ENCODE measurements at places on chromosomes 2 and 18.

GRCh38 chr2:70977605-70978205 is 725 bp upstream of the ANKRD53 start:
- peak; percentile 60 for DNase-seq

DNA sequence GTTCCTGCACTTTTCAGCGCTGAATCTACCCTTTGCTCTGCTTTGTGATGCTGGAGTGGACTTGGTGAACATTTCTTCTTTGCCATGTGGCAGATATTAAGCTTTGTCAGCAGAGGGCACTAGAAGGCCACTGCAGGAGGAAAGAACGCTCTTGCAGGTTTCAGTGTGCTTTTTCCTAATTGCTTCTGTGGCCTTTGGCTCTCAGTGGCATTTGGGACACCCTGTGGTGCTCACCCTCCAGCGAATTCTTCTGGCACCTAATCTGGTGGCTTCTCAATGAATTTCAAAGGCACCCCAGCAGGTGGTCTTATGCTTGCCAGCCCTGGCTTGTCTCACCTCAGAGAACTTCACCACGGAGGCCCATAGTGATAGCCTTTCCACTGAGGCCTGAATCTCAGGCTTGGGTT is 146.7 kb downstream of the MYO3B start:
- peak; percentile 63 for DNase-seq

GRCh38 chr2:207290833-207291624 is 125.3 kb upstream of the KLF7 start:
- DNase-seq, result peak; percentile 33

DNA sequence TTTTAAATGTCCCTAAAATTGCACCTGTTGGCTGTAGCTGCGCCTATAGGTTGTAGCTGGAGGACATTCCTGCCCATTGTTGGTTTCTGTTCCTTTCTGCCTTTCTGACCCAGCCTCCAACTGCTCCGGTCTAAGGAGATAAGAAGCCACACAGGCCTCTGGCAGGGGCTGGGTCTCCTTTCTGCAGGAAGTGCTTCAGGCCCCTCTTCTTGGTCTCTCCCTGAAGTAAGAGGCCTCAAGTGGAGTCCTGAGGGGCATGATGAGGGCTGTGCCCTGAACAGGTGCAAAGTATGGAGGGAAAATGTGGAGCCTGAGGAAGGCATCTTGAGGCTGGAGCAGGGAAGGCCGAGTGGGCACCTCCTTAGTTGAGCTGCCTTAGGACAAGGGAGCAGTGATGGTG is 10.4 kb upstream of the SFTPB start:
- DNase-seq, result no peak

DNA sequence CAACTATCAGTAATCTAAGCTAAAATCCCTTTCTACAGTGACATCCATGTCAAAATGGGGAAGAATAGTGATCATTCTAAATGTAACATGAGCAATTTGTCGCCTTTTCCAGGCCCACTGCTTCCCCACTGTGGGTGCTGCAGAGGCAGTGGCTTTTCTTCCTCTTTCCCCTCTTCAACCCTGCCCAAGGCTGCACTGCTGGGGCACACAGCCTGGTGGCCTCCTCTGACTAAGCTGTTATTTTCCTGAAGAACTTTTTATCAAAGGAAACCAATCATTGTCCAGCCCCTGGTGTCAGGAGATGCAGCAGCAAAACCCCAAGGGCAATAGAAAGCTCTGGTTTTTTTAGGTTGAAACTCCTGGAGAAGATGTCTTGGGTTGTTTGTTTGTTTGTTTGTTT is 117.6 kb upstream of the KLF7 start:
- peak; percentile 36 for DNase-seq

- DNase-seq, result no peak
Measured at GRCh38 chr2:198905881-198906612, 551.7 kb downstream of the SATB2 start.

DNA sequence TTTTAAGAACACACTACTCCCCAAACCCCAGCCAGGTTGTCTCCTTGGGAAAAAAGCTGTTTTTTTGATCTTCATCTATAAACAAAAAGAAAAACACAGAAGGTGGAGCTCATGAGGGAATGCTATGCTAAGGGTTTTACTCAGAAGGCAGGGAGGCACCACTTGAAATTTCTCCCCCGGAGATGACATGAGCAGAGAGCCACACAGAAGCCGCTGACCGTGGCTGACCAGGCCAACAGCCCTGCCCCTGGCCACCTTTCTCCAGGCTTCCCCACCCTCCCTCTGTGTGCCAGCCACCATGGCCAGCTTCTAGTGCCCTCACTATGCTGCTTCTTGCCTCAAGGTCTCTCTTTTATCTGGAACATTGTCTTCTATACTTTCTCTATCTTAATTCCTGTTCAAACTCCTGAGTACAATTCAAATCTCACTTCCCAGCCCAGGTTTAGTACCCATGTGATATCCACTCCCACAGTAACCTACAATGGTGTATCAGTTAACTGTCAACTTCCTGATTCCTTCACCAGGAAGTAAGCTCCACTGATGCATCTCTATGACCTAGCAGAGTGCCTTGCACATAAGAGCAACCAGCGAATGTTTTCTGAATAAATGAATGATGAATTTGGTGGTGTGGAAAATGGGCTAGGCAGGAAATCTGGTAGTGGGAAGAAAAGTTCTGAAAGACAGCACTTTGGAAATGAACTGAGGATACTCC is 15.3 kb downstream of the LAPTM4A start:
- no peak for DNase-seq

DNA sequence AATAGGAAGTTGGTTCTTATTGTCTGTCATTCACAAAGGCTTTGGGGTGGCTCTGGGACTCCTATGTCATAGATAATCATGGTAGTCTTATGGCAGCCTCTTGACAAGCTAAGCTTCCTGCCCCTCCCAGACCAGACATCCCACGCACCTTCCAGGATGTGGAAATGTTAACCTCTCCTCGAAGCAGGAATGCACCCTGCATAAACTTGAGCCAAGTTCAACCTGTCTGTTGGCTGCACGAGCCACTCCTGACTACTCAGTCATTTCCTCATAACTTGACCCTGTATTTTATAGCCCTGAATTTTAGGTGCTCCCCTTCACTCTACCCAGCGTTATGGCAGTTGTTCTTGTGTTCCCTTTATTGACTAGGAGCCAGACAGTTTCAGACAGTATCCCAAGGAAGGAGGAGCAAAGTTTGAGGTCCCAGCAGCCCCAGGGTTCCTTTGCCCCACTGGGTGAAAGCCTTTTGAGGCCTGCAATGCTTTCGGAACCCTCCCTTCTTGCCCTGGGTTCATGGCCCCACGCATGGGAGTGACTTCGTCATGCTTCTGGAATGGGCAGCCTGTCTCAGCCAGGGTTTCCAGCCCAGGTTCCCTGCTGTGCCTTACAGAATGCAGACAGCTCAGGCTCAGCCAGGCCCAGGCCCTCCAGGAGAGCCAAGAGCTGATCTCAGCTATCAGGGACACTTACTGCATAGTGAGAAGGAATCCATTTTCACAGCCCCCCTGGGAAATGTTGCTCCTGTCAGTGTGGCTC is 15.6 kb upstream of the INO80C start:
- no peak for DNase-seq

DNA sequence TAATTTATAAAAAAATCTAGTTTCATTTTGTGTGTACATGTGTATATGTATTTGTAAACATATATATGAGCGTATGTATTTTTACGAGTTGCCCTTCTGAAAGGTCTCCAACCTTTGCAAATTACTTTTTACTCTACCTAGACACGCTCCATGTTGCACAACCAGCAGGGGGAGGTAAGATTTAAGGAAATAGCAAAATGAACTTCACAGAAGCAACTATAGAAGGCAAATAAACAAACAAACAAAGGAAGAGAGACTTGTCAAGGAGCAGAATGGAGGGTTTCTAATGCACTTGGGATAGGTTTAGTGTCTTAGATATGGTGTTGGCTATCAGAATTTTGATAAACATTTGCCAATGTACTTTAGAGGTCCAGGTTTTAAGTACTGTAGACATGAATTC is 820.5 kb upstream of the POU3F3 start:
- DNase-seq, result no peak

- no peak for DNase-seq
Measured at GRCh38 chr2:215760091-215760490, 253.3 kb downstream of the MREG start.

DNA sequence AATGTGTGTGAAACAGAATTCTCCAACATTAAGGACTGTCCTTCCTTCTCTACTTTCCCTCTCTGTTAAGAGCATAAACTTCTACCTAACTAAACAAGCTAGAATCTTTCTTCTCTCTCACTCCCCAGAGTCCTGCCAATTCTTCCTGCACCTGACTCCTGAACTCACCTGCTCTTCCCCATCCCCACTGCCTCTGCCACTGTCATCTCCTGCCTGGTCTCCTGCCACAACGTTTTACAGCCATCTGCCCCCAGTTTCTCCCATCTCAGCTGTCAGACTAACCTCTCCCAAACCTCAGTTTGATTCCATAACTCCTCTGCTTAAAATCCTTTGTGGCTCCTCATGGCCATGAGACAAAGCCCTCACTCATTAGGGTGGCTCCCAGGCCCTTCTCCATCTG is 288.3 kb upstream of the FBXO11 start:
- DNase-seq, result no peak

DNA sequence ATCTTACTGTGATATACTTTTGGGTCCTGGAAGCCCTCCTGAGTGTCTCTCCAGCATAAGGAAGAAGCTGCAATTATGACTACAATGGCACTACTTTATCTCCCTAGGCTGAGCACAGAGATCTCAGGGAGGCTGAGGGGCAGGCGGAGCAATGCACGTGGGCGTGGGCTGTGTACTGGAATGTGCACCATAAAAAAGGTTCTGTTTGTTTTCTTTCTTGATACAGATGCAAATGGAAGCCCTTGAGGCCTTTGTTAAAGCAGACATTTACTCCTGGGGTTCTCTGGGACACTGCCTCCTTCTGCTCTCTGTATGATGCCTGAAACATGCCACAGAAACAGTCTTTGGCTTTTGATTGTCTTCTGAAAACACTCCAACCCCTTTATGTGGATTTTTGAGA is 79.1 kb upstream of the DLX2 start:
- DNase-seq, result no peak

- DNase-seq, result no peak
Measured at GRCh38 chr18:23933407-23933806, 81.1 kb upstream of the TTC39C start.

DNA sequence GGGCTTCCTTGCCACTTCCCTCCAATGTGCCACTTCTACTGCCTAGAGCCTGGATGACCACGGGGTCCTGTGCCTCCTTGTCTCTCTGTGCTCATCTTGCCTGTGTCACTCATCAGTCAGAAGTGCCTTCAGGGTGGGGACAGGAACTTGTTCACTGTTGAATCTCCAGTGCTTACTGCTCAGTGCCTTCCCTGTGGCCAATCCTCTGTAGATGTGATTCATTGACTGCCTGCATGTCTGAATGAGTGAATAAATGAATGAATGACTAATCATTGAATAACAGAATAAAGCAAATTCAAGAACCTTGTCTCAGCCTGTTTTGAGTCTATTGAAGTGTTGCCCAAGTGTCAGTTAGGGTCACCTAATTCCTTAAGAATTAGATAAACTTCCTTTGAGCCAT is 42.3 kb upstream of the FAM136A start:
- DNase-seq, result peak; percentile 10

GRCh38 chr2:32061430-32061829 is 1.9 kb upstream of the SPAST start:
- DNase-seq, result no peak

DNA sequence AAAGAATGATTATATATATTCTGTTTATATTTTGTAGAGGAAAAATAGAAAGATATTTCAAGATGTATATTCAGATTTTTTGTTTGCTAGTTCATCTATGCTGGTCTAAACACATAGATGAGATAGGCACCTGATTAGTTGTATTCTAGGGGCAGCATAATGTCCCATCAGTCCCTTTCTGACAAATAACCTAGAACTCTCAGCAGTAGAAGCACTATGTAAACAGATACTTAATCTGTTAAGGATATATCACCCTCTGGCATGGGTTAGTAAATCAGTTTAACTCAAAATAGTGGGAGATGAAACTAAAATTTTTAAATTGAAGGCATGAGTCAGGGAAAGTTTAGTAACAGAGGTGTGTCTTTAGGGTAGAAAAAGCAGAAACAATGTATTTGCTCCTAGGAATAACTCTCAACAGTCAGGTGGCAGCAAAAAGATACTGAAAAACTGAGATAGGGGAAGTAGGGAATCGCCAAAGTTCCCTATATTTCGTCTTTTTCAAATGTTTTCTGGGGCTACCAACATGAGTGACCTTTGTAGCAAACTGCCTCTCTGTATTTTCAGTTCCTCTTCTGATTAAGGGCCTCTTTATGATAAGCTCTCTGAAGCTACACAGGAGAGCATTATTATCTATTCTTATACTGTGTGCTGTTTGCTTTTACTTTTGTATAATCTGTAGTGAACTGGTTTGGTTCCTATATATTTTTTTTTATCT is 5.7 kb downstream of the PPP1R1C start:
- DNase-seq, result no peak

- DNase-seq, result no peak
Measured at GRCh38 chr18:77784759-77785379, 535.2 kb downstream of the GALR1 start.

DNA sequence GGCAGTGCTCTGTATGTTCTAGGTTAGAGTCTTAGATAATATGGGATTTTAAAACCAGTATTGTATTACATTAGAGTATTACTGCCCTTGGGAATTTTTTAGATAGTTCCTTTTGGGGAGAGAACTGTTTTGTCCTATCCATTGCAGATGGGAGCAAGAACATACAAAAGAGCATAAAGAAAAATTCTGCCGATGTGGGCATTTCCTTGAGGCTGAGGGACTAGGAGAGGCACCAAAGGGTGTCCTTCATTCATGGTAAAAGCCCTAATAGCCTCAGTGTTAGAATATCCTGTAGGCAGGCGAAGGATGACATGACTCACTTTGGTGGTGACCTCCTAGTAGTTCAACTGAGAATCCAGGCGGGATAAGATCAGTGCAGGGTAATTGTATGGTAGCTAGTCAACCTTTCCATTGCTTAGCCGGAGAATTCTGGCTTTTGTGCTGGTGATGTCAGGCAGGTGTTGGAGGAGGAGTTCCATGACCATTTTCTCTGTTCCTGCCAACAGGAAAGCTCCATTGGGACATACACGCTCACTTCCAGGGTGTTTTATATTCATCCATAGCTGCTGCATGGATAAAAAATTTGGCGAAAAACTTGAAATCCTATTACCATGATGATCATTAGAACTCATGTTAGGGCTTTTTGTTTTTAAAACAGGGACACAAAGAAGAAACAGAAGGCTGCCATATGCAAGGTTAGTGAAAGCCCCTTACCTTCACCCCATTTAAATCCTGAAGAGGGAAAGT is 28.1 kb downstream of the EPAS1 start:
- no peak for DNase-seq

DNA sequence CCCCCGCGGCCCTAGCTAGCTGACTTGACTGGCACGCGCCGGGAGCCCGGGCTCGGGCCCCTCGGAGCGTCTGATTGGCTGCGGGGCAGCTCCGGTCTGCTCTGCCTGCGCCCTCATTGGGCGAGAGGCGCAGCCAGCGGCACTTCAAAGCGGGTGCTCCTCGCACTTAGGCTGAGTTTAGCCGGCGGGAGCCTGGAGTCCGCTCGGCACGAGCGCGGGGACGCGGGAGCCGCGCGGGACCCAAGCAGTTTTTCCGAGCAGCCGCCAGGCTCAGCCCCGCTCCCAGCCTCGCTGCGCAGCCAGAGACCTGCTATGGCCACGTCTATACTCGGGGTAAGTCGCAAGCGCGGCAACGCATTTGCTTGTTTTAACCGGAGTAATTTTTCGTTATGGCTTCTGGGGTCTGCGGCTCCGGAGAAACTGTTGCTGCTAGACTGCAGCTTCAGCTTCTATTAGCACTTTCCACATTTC is at the start of gene SP9:
TSS of gene SP9 (plus strand) at position 174 of the 471 bp plus-strand sequence. CDS start at position 313, 139 bp downstream.
- peak; percentile 62 for DNase-seq

GRCh38 chr2:220114443-220114842 is 487.0 kb downstream of the SLC4A3 start:
- no peak for DNase-seq
